ENCODE measurements at places on chromosomes 2 and 18.

- DNase-seq = no peak
Measured at GRCh38 chr2:150450765-150451164, 36.7 kb downstream of the RND3 start.

- no peak for DNase-seq
Measured at GRCh38 chr2:20592106-20593071, 58.5 kb downstream of the HS1BP3 start.

- DNase-seq = no peak
Measured at GRCh38 chr2:28547906-28548600, 52.2 kb downstream of the PLB1 start.

DNA sequence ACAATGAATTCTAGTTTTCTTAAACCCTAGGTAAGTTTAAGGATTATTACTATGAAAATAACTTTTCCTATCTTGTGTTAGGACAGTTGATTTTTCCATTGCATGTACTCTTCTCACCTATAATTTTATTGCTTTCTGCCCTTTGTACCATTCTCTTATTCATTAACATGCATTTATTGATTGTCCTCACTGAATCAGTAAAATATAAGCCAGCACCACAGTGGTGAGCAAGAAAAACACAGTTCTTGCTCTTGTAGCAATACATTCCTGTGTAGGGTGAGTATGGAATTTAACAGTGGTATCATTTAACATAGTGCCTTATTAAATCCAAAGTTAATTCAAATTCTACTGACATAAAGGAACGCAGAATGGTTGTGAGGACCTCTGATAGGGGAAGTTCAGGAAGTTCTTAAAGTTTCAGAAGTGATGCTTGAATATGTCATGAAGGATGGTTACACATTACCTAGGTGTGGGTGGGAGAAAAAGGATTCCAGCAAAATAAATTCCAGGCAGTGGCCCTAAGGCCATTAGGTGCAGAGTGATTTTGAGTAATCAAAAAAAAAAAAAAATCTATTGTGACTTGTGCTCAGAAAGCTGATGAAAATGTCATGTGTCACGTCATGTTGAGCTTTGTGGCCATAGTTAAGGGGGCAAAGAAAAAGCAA is 104.7 kb upstream of the DSEL start:
- DNase-seq = no peak

- no peak for DNase-seq
Measured at GRCh38 chr2:101112772-101113157, 38.4 kb downstream of the TBC1D8 start.

DNA sequence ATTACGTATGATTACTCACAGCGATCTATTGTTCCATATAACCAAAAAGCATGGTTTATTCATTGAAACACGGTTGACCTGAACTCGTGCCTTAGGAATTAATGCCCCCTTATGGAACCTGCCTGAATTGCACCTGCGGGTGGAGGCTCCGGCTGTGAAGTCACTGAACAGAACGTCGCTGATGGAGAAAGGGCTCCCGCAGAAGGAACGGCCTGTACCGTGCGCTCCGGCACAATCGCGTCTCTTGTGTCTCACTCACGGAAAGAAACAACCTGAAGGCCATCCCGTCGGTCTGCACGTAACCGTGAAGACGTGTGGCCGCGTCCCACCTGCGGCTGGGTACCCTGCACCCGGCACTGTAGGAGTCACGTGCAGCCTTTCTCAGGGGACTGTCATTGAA is 133.1 kb downstream of the NFATC1 start:
- peak; percentile 77 for DNase-seq

DNA sequence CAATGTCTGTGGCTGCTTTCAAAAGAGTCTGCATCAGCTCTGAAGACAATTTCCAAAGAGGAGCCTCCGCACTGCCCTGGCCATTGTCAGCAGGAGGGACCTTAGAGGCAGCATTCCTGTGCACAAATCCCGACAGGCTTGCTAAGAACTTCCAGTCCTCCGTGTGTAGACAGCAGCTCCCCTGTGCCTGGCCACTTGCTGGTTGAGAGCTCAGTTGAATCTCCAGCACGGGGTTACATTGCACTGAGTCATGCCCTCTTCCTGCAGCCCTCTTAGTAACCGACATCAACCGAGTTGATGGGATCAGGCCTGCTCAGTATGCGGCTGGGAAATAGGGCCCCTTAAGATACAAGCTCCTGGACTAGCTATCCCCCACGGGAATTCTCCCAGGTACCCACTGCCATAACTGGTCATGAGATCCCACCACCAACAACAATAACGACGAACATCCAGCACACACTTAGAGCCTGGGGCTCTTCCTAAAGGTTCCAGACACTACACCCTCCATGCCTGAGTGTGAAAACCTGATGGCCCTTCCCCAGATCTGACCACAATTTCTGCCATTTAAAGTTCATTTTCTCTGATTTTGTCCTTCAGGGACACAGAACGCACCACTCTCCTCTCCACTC is 12.0 kb downstream of the ATP6V1B1 start:
- DNase-seq = no peak

DNA sequence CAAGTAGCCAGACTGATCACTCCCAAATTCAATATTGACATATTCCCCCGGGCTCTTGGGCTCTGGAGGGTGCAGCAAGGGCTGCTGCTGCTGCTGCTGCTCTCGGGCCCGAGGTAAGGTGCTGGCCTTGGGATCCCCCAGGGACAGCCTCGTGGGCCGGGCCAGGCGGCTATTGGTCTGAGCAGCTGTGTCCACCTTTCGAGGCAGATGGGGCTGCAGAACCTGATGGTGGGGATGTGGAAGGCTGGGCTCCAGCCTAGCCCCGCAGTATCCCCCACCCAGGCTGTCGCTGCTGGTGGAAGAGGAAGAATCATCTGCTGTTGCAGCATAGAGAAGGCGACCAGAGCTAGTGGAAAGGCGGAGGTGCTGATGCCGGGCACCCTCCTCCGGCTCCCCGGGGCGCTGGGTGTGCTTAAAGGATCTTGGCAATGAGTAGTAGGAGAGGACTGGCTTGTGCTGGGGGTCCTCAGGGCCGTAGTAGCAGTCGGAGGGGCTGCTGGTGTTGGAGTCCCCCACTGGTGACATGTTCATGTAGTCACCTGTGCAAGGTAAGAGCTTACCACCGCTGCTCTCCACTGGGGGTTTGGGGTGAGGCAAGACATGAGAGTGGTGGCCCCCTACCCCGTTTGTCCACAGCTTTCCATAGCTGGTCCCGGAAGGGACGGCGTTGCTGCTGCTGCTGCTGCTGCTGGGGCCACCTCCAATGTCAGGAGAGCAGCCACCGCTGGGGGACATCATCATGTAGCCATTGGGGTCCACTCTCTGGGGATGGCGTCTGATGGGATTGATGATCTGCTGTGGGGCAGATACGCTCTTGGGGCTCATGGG is 3.4 kb downstream of the IRS1 start:
- DNase-seq = no peak

DNA sequence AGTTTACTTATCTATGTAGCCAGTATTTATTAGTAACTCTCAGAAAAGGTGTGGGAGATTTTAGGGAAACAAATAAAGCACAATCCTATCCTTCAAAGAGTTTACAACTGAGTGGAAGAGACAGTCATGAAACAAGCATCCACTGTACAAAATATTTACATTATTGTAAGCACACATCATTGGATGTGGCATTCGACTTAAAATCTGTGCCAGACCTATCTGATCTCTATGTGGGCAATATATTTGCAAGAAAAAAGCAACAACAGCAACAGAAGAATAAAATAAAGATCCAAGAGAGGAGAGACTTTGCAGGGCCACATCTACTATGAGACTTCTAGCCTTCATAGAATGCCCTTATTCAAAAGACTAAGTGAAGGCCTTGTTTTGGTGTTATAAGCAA is 882.1 kb upstream of the PIK3C3 start:
- DNase-seq = no peak

GRCh38 chr2:40093021-40093675 is 314.1 kb upstream of the THUMPD2 start:
- no peak for DNase-seq

GRCh38 chr2:177489719-177490301 is 97.2 kb downstream of the AGPS start:
- DNase-seq = peak; percentile 40

GRCh38 chr2:189409647-189410046 is 31.6 kb upstream of the WDR75 start:
- no peak for DNase-seq

- no peak for DNase-seq
Measured at GRCh38 chr18:10142056-10142455, 228.2 kb downstream of the VAPA start.

DNA sequence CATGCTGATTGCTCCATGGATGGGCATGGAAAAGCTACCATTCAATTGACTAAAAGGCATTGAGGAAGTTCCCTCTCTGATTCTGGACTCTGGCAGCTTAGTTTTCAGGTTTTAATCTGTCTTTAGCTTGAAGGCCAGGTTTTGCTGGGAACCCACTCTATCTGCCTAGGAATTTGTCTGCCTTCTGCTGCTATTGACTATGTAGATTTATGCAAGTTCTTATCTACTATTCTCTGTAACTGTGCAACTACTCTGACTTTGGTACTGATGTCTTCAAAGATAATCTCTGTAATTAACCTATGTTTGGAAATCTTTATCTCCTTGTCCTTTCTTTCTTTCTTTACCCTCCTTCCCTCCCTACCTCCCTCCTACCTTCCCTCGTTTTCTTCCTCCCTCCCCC is 178.8 kb downstream of the DSEL start:
- no peak for DNase-seq

DNA sequence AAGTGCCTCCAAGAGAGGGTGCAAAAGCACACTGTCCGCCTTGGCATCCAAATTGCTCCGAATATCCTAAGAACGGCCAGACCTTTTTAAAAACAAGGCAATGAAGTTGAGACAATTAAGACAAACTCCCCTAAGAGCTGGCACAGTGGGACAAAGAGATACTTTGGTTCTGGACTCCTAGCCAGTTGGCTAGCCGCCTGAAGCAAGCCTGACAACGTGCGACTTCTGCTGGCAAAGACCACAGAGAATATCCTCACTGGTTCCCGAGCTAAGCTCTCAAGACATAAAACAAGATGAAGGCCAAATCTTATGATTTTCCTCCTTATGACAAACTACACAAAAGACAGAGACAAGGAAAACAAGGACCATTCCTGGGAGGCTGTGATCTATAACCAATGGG is 32.7 kb downstream of the CHRNA1 start:
- no peak for DNase-seq

GRCh38 chr2:66696374-66696773 is 261.4 kb downstream of the MEIS1 start:
- DNase-seq = no peak

GRCh38 chr2:192060161-192060560 is 134.6 kb downstream of the TMEFF2 start:
- no peak for DNase-seq

GRCh38 chr18:48629730-48630324 is 91.0 kb downstream of the CTIF start:
- DNase-seq = no peak

- no peak for DNase-seq
Measured at GRCh38 chr2:150487537-150488429, at the start of gene RND3. Gene RND3 (minus strand): TSS chr2:150487667. CDS start chr2:150487417, 250 bp downstream.

DNA sequence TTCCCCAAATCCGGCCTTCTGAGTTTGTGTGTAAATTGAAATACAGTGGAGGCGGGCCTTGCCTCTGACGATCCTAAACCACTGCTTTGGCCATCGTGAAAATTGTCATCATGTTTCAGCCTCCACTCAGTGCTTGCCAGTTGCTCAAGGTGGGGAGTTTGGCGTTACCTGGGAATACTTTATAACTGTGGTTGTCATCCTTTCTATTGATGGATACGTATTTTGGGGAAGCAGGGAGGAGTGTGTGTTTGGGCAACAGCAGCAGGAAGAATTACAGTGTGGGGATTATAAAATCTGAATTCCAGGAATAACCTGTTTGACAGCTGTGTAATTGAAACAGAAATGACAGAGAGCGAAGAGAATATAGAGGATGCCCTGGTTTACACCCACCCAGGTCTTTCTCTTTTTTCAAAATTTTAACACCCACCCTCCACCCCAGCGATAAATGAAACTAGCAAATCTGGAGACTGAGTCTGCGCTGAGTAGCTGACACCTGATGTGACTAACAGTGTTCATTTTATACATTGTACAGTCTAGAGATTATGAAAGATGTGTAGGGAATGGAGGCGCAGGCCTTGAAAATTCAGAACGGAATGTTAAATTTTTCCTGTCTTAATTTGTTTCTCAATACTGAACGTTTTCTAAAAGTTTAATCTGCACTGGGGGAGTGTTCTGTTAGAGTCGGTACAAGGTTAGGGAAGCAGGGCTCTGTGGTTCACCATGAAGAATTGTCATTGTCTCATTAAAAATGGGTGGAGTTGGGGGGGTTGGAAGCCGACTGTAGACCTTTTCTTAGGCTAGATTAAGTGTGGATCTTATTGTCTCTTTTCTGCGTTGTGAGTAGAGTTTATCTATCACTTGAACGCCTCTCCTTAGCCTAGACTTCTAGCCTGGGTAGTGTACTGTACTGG is 1.6 kb downstream of the MAP4K4 start:
- DNase-seq = no peak

- DNase-seq = no peak
Measured at GRCh38 chr2:158779621-158780020, 15.5 kb upstream of the DAPL1 start.

DNA sequence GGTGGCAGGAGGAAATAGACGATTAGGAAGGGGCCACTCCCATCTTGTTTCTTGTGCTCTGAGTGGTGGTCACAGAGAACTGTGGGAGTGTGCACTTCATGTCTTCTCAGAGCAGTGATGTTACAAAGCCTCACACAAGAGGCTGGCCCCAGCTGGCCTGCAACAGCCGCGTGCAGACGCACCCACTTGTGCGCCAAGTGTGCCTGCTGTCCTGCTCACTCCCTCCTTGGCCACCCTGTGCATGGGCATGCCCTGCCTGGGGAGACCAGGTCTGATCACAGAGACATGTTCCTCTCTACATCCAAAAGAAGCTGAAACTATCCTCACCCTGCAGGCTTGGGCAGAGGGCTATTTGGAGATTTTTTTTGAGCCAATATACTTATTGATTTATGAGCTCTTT is 108.4 kb downstream of the MRO start:
- no peak for DNase-seq

- no peak for DNase-seq
Measured at GRCh38 chr2:68755071-68755470, 20.5 kb downstream of the ARHGAP25 start.
